ENCODE measurements at places on chromosomes 6 and 20.

- no peak for DNase-seq
Measured at GRCh38 chr6:134689177-134689576, 260.7 kb downstream of the ALDH8A1 start.

DNA sequence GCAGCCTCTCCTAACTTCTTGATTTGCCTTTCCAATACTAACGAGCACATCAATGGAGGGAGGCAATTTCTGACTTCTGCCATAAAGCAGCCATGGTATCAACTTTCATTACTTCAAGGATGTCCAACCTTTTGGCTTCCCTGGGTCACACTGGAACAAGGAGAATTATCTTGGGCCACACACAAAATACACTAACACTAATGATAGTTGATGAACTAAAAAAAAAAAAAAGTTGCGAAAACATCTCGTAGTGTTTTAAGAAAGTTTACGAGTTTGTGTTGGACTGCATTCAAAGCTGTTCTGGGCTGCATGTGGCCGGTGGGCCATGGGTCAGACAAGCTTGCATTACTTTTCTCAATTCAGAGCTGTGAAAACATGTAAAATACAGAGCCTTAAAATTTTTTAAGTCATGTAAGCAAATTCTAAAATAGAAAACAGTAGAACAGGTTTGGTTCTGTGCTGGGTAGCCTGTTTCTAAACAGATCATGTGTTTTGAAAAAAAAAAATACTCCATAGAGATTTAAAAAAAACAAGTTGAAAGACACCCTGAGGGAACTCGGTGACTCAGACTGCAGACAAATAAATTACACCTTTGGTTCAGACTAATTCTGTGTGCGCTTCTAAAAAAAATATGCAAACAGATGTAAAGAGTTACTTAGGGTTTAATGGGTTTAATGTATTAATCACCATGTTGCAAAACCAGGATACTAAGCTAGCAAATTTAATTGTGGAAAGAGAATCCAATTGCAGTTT, 43.6 kb upstream of the SLC22A23 start:
- DNase-seq: no peak

- no peak for DNase-seq
Measured at GRCh38 chr6:66435321-66435720, 728.3 kb upstream of the EYS start.

GRCh38 chr20:50496773-50497385, 13.3 kb upstream of the PTPN1 start:
- no peak for DNase-seq

DNA sequence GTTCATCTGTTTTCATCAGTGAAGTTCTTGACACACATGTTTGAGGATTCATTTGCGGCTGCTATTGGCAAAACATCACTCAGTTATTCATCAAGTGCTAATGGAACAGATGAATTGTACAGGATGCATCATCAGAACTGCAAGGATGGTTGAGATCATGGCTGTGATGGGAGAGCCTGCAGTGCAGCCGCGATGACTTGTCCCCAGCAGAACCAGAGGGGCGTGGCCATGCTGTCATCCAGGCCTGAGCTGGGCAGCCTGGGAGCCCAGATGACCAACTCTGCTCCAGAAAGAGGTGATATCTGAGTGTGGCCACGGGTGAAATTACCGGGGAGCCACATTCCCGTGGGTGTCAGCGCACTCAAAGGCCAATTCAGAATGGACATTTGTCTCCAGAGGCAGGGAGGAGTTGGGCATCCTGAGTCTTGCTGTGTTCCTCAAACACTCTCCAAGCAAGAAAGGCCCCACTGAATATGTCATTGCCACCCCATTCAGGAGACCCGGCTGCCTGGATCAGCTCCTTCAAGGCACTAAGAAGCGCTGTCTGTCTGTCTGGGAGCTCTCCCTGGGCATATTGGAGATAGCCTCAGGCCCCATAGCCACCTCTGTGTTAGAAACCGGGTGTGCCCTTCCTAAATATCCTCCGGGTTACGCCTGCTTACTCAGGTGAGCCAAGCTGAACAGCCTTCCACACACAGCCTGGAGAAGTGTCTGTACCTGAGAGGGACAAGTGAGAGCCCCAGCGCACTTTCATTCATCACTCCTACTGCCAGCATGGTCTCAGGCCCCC, 66.7 kb downstream of the SYNDIG1 start:
- DNase-seq: no peak

DNA sequence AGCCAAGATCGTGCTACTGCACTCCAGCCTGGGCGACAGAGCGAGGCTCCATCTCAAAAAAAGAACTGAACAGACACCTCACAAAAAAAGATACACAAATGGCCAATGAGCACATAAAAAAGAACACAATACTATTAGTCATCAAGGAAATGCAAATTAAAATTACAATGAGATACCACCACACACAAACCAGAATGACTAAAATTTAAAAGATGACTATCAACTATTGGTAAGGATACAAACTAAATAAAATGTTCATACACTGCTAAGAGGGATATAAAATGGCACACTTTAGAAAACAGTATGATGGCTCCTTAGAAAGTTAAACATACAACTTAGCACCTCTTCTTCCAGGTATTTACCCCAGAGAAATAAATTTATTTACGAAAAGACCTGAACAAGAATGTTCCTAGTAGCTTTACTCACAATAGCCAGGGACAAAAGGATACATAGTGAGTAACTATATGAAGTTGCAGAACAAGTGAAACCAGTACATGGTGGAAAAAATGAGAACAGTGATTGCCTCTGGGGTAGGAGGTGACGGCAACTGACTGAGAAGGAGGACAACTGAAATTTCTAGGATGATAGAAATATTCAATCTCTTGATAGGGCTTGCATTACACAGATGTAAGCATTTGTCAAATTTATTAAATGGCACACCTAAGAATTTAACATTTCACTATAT, 53.2 kb downstream of the FAM8A1 start:
- DNase-seq: no peak

- no peak for DNase-seq
Measured at GRCh38 chr20:64099880-64100565, 7.3 kb downstream of the NPBWR2 start.

DNA sequence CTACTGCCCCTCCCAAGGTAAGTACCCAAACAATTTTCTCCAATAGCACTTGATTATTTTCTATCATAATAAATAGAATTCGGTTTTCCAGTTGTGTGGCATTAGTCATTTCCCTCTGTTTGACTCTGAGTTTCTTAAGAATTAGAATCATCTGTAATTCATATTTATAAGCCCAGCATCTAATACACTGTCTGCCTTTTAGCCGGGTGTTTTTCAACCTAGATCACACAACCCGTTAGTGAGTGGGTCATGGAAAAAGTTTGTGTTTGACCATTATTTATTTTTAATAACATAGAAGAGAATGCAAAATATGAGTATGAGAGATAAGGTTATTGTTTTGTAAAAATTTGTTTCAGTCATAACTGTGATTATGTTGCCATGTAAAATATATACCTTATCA, 701.6 kb downstream of the RFPL4B start:
- no peak for DNase-seq

DNA sequence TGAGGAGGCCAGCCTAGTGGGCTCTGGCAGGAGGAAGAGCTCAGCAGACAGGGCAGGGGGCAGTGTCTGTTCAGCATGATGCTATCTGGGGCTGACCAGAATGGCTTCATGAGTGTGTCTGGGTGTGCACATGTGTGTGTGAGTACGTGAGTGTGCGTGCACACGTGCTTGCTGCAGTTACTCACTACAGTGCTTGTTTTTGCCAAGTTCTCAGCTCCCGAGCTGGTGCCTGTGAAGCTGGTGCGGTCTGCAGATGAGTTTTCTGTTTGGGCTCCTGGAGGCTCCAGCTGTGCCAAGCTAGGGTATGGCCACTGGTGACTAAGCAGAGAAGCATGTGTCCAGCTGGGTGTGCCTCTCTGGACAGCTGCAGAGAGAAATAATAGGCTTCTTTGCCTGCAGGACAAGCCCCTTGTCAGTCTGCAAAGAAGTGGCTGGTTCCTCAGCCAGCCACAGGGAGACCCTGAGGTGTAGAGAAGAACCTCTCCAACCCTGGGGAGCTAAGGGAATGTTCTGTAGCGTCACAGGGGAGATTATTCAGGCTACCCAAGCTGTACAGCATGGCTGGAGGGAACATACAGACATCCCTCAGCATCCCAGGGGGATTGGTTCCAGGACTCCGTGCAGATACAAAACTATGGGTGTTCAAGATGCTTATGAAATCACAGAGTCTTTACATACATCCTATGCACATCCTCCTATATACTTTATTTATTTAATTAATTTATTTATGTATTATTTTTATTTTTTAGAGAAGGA, 40.2 kb upstream of the FAM50B start:
- DNase-seq: no peak

- DNase-seq: no peak
Measured at GRCh38 chr20:62832212-62832922, 15.5 kb downstream of the COL9A3 start.

- no peak for DNase-seq
Measured at GRCh38 chr6:104648347-104648746, 211.4 kb downstream of the HACE1 start.

DNA sequence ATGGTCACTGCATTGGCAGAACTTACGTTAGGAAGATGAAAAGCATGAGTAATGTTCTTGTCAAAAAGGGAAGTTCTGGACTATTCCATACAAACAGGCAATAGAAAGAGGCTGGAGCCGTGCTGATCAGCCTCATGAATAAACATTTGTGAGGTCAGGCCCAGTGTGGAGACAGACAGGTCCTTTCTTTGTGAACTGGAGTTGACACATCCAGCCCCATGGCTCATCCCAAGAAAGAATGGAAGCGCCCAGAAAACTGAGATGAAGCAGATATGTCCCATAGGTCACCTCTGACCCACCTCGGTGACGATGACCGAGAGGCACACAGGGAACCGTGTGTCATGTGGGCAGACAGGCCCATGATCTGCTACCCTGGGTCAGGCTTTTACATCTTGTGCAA, 276.0 kb upstream of the SGK1 start:
- no peak for DNase-seq

DNA sequence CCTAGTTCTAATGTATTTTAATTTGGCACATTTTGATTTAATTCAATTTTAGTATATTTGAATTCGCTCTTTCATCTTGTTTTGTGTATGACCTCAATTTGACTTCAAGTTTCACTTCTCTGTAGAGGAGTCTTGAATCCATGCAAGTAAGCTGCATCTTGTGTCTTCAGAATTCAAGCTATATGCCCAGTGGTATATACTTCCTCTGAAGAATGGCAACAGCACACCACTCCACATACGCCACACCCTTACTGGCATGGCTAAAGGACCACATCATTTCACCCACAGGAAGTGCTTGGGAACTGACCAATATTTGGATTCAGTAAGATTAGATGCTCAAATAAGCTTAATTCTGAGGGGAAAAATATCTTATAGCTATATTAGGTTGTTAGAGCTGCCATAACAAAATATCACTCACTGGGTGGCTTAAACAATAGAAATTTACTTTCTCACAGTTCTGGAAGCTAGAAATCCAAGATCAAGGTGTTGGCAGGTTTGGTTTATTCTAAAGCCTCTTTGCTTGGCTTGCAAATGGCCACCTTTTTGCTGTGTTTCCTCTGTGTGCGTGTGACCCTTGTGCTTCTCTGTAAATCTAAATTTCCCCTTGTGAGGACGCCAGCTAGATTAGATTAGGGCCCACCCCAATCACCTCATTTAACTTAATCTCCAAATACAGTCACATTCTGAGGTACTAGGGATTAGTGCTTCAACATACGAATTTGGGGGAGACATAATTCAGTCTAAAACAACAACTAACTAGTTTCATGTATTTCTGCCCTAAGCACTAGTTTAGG, 2.8 kb upstream of the ASF1A start:
- DNase-seq: no peak

- DNase-seq: no peak
Measured at GRCh38 chr6:157760589-157761330, 62.3 kb upstream of the SNX9 start.

DNA sequence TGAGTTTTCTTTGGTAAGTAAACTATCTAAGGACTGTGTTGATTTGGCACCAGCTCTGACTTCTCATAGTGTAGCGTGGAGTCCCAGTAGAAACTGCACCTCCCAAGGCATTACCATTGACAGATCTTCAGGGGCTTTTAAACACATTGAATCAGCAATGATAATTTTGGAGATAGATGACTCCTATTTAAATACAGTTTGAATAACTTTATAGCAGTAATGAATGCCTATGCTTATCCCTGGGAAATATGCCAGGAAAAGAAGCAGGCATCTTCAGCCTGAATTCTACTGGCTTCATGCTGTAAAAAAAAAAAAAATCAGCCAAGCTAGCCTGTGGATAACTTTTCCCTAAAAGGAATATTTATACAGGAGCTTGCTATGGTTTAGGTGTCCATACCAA, 895.9 kb downstream of the EYS start:
- DNase-seq: no peak

GRCh38 chr6:37321101-37321500, 32.7 kb upstream of the RNF8 start:
- DNase-seq: no peak

- no peak for DNase-seq
Measured at GRCh38 chr6:45921691-45922281, 93.9 kb downstream of the CLIC5 start.

DNA sequence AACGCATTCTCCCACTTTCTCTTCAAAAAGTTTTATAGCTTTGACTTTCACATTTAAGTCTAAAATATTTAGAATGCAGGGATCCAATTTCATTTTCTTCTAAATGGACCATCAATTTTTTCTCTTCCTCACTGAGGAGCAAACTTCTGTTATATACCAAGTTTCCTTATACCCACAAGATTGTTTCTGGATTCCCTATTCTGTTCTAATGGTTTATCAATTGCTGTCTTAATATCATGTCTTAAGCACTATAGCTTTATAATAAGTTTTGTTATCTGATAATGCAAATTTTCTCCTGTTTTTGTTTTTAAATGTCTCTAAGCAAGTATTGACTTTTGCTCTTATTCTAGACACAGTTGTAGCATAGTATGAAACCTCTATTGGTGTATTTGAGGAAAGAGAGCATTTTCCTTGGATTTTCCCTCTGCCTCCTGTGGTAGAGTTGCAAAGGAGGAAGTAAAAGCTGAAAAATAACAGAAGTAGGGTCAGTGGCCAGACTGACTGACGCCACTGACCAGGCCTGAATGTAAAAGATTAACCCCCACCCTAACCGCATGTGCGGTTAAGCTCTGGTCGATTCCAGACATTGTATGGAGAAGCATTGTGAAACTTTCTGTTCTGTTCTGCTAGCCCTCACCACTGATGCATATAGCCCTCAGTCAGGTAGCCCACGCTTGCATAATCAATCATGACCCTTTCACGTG, 40.3 kb downstream of the GPX5 start:
- no peak for DNase-seq

DNA sequence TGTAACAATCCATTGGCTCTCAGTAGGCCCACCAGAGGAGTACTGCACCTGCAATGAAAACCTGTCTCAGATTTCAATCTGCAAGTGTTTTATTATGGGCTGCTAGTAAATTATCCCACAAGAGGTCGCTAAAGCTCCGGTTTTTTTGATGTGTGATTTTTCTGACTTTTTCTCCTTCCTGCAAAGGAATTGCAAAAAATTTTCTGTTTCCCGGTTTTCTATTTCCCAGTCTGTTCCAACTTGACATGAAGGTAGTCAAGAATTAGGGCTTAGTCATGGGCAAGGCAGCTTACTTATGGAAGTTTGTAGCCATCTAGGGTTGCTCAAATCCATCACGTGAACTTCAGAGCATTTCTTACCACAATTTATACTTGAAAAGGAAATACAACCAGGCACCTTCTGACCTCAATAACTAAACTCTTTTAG, 38.5 kb upstream of the AHI1 start:
- no peak for DNase-seq

GRCh38 chr6:138546733-138547185, 47.5 kb upstream of the NHSL1 start:
- DNase-seq: no peak

All from NCI-H2081 treated with DMSO at 0.1 percent for 48 hours (cell line).